ENCODE measurements at places on chromosomes 12 and 14. TPM values are rescaled to one million over a fixed set of nuclear protein-coding genes. Genes with fewer than 3 reads are reported as not detected.

CALCOCO1 gene
- 84.9 TPM for total RNA-seq

RILPL2 gene
- total RNA-seq, result 6.8 TPM

ART4 gene
- under 0.01 TPM for total RNA-seq

EPYC gene
- total RNA-seq, result 0.09 TPM

OAS1 gene
- total RNA-seq, result 0.28 TPM

LTB4R2 gene
- 2.7 TPM for total RNA-seq

NYNRIN gene
- total RNA-seq, result 6.4 TPM

HIF1A gene
- 378 TPM for total RNA-seq

ZNF84 gene
- 23.9 TPM for total RNA-seq

DACT1 gene
- total RNA-seq, result 78.7 TPM

SERPINA3 gene
- total RNA-seq, result 8.0 TPM

DNAI7 gene
- total RNA-seq, result 0.18 TPM

SPX gene
- 0.18 TPM for total RNA-seq

PTPRO gene
- total RNA-seq, result 1.3 TPM

FKBP11 gene
- total RNA-seq, result 38.7 TPM

GPN3 gene
- total RNA-seq, result 10.0 TPM

PMCH gene
- not detected for total RNA-seq

MGP gene
- total RNA-seq, result 8.0 TPM

KRT73 gene
- not detected for total RNA-seq

SART3 gene
- total RNA-seq, result 116 TPM

TAS2R8 gene
- total RNA-seq, result not detected

SLCO1C1 gene
- total RNA-seq, result not detected

BIN2 gene
- not detected for total RNA-seq

CPM gene
- total RNA-seq, result 3.0 TPM

CABP1 gene
- 2.1 TPM for total RNA-seq

OTOGL gene
- total RNA-seq, result 0.14 TPM

TMEM229B gene
- total RNA-seq, result 1.0 TPM

NRIP2 gene
- not detected for total RNA-seq

MGAT4C gene
- not detected for total RNA-seq

RPL10L gene
- total RNA-seq, result not detected

LALBA gene
- not detected for total RNA-seq

FGF6 gene
- not detected for total RNA-seq

POTEG gene
- total RNA-seq, result not detected

KCNJ8 gene
- total RNA-seq, result 19.8 TPM

C2CD5 gene
- total RNA-seq, result 14.4 TPM

CACNB3 gene
- total RNA-seq, result 12.4 TPM

HELB gene
- 2.6 TPM for total RNA-seq

FOXG1 gene
- under 0.01 TPM for total RNA-seq

LYZ gene
- total RNA-seq, result 0.09 TPM

BCL7A gene
- 2.4 TPM for total RNA-seq

LPCAT3 gene
- 17.2 TPM for total RNA-seq

AMHR2 gene
- not detected for total RNA-seq

TPH2 gene
- not detected for total RNA-seq

KCNH3 gene
- total RNA-seq, result 0.09 TPM

HOTAIR gene
- total RNA-seq, result 0.09 TPM

SMOC1 gene
- 0.65 TPM for total RNA-seq
